DMS53 (cell line): ENCODE measurements at places on chromosomes 6 and 20.

DNA sequence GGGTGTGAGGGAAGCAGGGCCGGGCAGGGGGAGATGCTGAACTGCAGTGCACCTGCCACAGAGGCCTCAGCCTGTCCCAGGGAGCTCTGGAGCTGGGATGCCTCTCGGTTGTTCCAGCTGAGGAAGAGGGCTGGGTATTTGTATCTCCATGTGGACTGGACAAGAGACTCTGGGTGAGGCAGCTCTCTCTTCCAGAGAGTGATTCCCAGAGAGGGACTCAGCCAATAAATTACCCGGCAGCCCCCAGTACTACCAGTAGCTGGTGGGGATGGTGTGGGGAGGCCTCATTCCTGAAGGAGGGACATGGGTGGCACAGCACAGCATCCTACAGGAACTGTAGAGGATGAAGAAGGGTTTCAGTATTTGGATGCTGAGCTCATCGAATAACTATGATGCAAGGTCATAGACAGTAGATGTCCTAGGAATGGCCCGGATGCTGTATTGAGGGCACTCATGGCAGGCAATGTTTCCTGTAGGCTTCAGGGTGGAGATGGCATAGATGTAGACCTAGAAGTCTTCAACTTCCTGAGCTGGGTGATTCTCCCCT lies 1.4 kb downstream of the FGD2 start:
- DNase-seq, result no peak

DNA sequence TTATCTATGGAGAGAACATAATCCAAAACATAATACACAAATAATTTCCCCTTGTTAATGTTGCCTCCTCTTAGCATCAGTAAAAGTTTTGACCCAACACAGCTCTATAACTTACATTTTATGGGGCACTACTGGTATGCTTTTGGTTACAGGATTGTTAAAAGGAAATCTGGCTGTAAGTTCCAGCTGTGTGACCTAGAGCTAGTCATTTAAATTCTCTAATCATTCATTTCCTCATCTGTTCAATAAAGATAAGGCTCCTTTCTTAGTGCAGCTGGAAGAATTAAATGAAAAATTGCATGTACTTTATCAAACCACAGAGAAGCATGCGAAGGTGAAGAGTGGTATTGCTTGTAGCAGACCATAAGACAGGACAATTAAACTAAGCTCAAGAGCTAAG lies 4.6 kb downstream of the SLC17A2 start:
- no peak for DNase-seq

DNA sequence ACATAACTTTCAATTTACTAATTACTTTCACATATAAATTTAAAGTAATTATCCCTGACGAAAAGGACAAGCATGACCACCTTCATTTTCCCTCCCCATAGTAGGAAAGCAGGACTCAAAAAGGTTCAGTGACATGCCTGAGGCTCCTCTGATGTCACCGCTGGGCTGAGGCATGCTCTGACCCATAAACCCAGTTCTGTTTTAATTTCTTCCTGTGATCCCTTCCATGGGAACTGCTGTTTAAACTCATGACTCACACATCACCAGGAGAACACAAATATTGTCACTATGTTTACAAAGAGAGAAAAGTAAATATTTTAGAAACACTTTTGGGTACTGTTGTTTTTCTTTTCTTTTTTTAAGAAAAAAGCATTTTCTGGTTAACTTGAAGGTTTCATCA lies 38.0 kb upstream of the NR2E1 start:
- peak; percentile 95 for DNase-seq

- no peak for DNase-seq
These were observed 2.2 kb downstream of the TNF start for GRCh38 chr6:31577579-31577966.

- no peak for DNase-seq
These were observed 95.5 kb upstream of the AFDN start for GRCh38 chr6:167731216-167731615.

DNA sequence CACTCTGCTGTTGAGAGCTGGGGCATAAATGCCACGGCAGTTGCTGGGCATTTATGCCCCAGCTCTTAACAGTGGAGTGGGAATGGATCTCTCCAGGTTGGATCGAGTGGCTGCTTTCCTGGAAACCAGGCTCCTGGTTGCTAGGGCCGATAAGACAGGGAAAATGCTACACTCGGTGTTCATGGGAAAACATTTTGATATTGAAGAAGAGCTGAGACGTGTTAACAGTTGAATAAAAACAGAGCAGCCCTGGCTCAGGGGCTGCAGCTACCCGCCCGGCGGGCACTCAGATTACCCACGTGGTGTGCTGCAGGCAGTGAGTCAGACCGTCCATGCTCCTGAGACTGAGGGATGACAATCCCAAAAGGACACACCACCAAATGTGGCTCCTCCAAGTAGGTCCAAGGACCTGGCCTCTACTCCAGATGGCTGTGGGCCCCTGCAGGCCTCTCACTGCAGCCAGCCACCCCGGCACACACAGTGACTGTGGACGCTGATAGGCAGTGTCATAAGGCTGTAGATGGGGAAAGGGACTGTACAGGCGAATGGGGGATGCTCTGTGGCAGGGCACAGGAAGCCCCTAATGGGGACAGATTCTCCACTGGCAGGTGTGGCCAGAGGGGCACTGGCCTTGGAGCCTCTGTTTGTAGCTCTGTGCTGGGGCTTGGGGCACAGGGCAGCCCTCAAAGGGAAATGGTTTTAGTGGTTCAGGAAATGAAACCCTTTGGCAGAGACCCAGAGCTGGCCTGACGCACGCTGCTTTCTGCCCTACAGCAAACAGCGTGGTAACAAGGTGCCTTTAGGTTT lies 237.8 kb downstream of the LY86 start:
- peak; percentile 66 for DNase-seq

DNA sequence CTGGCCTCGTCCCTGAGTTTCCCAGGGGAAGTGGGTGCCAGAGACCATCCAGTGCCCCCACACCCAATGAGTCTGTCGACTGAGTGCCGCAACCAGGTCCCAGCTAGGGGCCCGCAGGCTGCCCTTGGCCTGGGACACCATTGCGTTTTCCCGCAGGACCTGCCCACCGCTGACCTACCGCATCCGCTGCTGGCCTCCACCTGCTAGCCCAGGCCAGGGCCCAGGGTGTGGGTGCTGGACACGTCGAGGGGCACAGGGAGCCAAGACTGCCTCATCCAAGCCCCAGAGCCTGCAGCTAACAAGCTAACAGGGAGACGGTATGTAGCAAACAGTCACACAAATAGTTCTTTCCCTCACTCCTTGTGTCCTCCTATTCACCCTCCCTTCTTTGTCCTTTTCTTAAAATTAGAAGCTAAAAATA lies 97.7 kb downstream of the TMEM242 start:
- no peak for DNase-seq

DNA sequence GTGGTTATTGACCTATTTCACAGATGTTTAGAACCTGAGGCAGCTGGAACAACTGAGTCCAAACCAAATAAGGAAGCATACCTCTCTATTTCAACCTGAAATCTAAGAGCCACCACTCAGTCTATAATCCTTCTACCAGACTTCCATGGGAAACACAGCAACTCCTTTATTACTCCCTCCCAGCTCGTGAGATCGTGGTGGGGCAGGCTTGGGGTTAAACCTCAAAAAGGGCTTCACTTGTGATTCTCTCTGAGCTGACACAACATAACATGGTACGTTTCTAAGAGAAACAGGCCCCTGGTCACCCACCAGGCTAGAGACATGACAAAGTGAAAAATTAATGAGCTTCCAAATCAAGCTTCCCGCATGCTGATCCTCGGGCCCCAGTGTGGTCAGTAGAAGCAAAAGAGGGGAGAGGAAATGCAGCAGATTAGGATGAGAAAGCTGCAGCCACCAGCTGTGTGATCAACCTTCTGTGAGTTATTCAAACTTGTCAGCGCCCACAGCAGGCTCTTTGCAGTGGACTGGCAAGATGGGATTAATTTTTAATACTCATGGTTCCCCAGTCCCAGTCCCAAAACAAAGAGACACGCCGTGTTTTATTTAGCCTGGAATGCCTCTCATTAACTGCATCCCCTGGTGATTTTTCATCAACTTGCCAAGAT lies 9.3 kb downstream of the PKHD1 start:
- no peak for DNase-seq

DNA sequence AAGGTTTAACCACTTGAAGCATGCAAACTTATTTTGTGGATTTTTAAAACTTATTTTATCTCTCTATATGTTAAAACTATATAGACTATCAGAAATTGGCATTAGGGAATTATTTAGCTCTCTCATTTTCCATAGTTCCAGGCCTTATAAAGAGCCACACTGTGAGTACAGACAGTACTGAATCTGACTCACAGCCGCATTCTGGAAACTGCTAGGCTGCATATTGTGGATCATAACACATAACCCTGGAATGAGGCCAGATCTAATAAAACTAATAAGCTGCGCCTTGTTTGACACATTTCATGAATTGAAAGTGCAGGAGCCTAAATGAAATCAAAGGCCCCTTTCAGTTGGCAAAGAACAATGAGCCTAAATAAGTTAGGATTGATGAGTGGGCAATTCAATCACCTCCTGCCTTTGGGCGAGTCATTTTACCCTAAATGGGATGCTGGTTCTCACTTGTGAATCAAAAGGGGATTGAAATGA lies 308.4 kb downstream of the PACRG start:
- no peak for DNase-seq

- no peak for DNase-seq
These were observed 37.4 kb downstream of the GNAS start for GRCh38 chr20:58889798-58890517.

GRCh38 chr20:53894707-53895384 lies 175.5 kb downstream of the BCAS1 start:
- DNase-seq, result no peak

GRCh38 chr6:100568255-100568654 lies 103.5 kb upstream of the SIM1 start:
- no peak for DNase-seq

- DNase-seq, result no peak
These were observed 205.6 kb downstream of the SYNDIG1 start for GRCh38 chr20:24674921-24675605.

DNA sequence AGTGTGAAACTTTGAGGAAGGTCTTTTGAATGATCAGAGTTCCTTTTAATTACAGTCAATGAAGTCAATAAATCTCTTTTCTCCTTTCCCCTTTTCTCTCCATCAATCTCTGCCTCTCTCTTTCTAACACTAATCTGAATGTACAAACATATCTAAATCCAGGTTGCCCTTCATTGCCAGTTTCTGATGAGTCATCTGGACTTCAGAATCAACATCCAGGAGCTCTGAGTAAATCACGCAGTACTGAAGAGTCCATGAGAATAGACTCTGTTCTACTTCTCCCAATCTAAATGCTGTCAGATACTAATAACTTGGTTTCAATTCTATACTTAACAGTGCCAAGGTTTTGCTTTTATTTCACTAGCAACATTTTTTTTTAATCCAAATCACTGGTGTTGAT lies 238.7 kb upstream of the THEMIS start:
- DNase-seq, result peak; percentile 66

- peak; percentile 78 for DNase-seq
These were observed 81.7 kb downstream of the COL9A1 start for GRCh38 chr6:70221025-70221714.
